NCI-H1417 (cell line): ENCODE measurements at places on chromosomes 13 and 19.

DNA sequence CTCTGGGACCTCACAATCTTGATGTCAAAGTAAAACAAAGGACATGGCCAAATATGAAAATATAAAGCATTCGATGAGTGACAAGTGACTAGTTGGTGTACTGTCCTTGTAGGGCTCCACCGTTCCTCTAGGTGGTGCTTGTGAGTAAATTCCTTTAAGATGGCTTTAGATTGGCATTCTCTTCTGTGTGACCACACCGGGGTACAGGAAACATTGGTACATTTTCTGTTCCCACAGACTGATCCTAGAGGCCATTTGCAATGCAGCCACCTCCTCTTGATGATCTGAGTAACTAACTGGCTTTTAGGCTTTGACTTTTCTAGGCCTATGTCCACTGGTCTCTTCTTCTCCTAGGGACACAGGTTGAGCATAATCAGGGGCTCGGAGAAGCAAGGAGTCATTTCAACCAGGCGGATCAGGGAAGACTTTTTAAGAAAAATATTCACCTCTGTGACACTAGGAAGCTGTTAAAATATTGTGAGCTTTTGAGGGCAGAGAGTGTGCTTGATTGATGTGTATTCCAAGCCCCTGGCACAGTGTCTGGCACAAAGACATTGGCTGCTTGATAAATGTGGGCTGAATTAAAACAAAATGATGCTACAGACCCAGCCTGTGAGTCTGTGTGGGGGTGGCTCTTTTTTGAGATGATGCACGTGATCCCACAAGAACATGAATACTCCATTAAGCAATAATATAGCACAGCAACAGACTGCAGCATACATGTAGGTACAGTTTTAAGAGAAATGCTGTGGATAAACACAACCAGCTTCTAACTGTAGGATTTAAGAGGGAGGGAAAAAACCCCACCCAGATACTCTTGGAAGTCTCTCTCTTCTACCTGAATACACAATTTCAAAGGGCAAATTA, 21.0 kb downstream of the EPSTI1 start:
- DNase-seq: peak; percentile 1

DNA sequence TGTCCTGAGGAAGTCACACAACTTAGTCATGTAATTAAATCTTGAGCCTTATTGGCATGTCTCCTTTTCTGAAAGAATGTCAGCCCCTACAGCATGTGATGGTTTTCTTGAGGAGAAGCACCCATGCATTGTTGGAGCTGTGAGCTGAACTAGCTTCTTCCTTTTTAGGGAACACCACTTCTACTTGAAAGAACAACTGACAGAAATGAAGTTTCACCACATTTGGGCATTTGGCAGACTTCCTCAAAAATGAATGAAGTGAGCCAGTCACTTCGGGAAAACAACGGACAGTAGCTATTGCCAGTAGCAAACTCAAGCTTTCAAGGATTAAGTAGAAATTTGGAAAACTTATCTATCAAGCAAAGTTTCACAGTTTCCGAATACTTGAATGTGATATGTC, 1351.3 kb downstream of the EFNB2 start:
- DNase-seq: no peak

DNA sequence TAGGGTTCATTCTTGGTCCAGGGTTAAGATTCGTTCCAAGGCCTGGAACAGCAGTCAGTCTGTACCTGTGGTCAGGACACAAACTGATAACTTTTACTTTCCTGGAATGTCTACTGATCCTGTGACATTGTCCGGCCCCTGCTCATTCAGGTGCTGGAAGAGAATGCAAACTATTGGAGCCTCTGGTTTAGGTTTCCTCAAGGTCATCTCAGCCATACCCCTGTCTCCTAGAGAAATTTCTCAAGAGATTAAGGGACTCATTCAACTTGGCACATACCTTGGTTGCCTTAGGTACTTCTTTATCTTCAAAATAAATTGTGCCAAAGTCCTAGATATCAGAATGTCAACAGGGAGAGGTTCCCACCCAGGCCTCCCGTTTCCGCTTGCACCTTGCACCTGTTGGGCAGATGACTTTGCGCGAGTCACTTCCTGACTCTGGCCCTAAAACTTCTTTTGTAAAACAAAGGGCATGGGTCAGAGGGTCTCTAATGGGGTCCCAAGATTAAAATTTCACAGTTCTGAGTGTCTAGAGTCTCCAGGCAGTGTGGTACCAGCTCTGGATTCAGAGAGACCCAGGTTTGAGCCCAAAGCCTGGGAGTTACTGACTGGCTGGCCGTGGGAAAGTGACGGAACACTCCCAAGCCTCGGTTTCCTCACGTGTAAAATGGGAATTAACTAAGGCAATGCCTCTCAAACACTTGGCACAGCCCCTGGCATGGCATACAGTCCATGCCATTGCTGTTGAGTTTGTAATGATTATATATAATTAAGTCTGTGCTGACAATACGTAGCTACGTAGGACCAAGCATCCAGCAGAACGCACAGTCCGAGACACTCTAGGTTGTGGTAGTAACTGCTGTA, 25.8 kb upstream of the CYP2S1 start:
- no peak for DNase-seq

- DNase-seq: no peak
Observed at GRCh38 chr13:95261956-95262355, 39.3 kb downstream of the ABCC4 start.

DNA sequence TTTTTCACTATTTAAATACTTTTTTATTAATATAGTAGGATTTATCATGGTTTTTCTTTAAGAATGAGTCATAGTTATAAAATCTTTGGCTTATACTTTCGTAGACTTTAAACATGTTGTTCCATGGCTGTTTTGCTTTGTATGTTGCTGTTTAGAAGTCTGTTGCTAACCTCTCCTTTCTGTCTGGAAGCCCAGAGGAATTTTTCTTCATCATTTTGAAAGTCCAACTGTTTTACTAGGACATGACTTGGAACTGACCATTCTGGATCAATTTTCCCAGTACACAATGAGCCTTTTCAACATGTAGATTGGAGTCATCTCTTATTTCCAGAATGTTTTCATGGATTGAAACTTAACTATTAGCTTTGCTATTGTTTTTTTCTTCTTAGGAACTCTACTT, 7.9 kb downstream of the CAB39L start:
- DNase-seq: no peak

DNA sequence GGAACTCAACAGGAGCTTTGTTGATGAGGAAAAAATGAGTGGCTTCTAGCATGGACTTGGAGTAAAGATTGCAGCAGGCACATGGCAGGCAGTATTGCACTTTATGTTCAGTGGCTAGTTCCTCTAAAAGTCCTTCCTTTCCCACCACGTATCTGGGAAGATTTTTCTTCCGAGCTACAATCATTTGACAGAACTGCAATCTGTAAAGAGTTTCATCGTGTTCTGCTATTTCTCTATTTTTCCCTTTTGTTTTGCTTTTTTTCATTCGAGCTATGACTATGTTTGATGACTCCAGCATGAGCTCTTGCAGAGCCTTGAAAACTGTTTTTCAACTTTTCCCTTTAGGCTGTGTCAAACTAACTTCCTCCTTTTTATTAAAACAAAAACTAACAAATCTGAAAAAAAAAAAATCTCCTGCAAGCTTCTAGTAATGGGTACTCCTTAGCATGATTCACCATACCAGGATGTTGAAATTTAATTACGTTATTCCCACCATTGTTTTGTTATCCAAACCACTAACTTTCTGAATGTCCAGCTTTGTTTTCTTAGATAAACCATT, 12.3 kb downstream of the CLDN10 start:
- no peak for DNase-seq

GRCh38 chr19:31506102-31506501, 156.9 kb upstream of the TSHZ3 start:
- DNase-seq: no peak

DNA sequence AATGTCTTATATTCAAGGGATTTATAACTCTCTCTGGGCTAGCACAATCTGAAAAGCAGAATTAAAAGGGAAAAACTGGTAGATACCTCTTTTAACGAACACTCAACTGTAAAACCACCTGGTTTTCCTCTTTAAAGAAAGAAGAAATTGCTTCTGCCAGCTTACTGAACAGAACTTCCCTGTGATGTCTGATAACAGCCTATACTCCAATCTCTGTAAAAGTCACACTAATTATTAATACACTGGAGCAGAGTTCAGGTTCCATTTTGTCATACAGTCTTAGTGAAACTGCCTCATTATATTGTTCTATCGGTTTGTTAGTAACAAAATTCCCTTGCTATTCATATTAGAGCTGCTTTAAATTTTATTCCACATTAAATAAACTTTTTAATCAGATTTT, 251.0 kb upstream of the STARD13 start:
- DNase-seq: no peak

DNA sequence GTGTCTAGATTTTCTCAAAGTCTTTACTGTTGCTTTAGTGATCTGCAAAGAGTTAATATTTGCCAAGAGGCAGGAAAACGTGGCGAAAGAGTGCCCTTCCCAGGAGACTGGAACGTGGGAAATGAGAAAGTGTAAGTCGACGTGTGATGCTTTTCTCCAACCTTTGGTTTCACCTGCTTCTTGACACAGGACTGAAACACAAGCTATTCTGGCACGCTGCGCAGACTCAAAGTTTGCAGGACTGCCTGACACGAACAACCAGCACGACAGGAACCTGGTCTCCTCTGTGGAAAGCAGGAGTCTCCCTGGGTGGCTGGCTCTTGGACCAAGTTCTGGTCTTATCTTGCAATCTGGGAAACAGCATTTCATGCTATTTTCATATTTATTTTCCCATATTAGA, 28.6 kb downstream of the RFXAP start:
- DNase-seq: no peak

DNA sequence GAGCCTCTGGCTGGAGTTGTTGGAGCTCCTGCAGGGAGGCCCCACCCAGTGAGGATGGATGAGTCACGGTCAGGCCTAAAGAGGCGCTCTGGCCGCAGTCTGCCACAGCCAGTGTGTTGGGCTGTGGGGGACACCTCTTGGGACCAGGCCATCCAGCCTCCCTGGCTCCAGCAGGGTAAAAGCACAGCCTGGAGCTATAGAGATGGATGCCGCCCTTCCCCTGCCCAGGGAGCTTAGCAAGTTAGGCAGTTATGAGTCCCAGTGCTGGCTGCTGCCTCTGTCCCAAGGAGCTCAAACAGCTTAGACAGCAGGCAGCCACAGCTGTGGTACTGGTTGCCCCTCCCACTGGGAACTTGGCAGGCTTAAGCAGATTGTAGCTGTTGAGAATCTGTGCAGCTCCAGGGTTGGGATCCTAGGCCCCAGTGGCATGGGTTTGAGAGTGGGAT, 100.9 kb downstream of the NDFIP2 start:
- no peak for DNase-seq

DNA sequence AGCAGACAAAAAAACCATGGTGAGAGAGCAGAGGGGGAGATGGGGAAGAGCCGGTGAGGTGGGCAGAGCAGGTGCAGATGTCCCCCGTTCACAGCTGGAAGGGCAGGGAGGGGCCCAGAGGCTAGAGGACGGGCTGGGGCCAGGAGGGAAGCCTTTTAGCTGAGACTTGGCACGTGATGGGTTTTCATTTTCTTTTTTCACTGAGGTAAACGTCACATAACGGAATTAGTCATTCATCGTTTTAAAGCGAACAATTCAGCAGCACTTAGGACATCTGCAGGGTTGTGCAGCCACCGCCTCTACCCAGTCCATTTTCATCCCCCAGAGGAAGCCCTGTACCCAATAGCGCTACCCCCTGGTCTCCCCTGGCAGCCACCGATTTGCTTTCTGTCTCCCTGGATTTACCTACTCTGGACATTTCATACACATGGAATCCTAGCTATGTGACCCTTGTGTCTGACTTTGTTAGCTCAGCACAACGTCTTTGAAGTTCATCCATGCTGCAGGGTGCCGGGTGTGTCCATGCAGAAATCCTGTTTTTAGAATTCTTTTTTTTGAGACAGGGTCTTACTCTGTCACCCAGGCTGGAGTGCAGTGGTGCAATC, 16.0 kb upstream of the EMC10 start:
- DNase-seq: no peak

- DNase-seq: no peak
Observed at GRCh38 chr19:15098460-15098859, 8.7 kb upstream of the SYDE1 start.

- DNase-seq: no peak
Observed at GRCh38 chr19:50854636-50855410, at the start of gene KLK3. KLK3 (plus strand) TSS chr19:50854915; CDS start chr19:50854956, 41 bp downstream.

- DNase-seq: no peak
Observed at GRCh38 chr19:55652311-55653128, 2.3 kb upstream of the U2AF2 start.

GRCh38 chr19:8466018-8466417, 21.2 kb downstream of the HNRNPM start:
- no peak for DNase-seq

GRCh38 chr19:13633109-13633508, 126.8 kb upstream of the CACNA1A start:
- peak; percentile 100 for DNase-seq

DNA sequence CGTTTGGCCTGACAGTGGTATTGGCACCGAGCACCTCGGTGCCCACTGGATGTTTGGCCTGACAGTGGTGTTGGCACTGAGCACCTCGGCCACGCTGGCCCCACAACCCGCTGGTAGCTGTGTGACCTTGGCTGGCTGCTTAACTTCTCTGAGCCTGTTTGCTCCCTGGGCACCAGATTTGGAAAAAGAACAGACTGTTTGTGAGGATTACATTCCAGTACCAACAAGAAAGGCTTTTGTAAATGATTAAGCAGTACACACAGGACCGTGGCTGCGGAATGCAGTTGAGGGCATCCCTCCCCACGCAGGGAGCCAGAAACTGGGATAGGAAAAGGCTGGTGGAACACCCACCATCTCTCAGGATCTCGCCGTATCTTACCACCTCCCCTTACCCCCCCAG, 31.9 kb downstream of the SLC25A42 start:
- no peak for DNase-seq

DNA sequence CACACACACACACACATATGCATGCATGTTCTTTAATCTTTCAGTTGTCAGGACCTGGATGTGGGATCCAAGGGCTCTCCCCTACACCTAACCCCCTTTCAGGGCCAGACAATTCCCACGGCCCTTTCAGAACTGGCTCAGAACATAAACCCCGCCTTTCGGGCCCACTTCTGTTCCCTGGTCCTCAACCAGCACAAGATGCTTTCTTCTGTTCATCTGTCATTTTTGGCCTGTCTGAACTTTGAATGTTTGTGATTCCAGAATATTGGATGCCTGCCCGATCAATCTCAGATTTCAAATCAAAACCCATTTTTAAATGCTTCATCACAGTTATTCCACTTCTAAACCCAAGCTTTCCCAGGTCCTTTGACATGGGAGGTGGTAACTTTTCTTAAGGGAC, 167.3 kb downstream of the USP12 start:
- no peak for DNase-seq

DNA sequence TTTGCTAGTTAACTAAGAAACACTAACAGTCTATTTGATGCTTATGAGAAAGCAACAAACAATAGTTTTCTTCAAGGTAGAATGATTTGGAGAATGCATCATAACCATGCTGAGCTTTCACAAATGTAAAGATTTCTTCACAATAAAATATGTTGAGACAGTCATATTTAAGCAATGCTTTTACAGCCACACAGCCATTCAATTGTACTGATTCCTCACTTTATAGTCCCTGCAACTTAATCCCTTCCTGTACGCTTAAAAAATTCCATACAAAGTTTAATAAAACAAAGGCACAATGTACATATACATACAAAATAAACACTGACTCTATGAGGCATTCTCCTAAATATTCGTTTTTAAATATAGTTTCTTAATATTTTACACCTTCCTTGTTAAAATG, 4.7 kb upstream of the ACOD1 start:
- no peak for DNase-seq

GRCh38 chr13:41673640-41674039, 216.3 kb downstream of the RGCC start:
- no peak for DNase-seq

- DNase-seq: no peak
Observed at GRCh38 chr13:43269037-43269481, 245.7 kb downstream of the DNAJC15 start.

- DNase-seq: no peak
Observed at GRCh38 chr19:41499899-41500298, 56.9 kb downstream of the ERICH4 start.
